ENCODE measurements at places on chromosomes 1 and 21. TPM values are rescaled to one million over a fixed set of nuclear protein-coding genes. Genes with fewer than 3 reads are reported as not detected.

Gene LCE1C
- total RNA-seq: not detected

Gene MCOLN3
- 1.3 TPM for total RNA-seq

Gene OVAAL
- not detected for total RNA-seq

Gene WARS2
- 9.5 TPM for total RNA-seq

Gene TDRD5
- total RNA-seq: not detected

Gene AK2
- total RNA-seq: 94.5 TPM

Gene SNX7
- 0.35 TPM for total RNA-seq

Gene GIPC2
- total RNA-seq: 0.28 TPM

Gene OR10J1
- not detected for total RNA-seq

Gene GJA5
- total RNA-seq: not detected

Gene TNFSF18
- total RNA-seq: not detected

Gene FLG2
- not detected for total RNA-seq

Gene GBP5
- 79.2 TPM for total RNA-seq

Gene HSD3B2
- total RNA-seq: not detected

DNA sequence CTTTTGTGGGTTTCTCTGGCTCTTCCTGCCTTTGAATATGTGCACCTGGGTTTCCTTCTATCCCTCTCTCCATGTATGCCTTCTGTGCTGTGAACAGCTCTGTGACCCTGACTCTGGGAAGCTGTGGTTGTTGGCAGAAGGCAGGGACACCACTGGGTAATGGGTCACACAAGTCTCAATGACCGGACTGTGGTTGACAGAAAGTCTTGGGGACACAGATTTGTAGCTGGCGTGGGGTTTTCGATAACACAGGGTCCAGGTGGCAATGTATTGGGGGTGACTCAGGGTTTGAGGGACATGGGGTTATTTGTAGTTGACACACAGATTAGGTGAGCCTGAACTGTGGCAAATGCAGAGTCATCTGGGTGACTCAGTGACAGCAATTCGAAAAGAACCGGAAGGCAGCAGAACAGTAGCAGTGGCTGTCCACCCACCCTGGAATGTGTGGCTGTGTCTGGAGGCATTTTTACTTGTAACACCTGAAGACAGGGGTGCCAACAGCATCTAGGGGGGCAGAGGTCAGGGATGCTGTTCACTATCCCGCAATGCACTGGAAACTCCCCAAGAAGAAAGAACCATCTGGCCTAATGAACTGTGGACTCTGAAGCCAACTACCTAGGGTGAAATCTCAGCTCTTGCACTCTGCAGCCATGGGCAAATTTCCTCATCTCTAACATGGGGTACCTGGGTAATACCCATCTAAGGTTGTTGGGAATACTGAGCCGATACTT is 13.0 kb upstream of the SLC6A9 start:
- no peak for DNase-seq

- DNase-seq: no peak
Observed at GRCh38 chr1:45607404-45608074, 16.3 kb downstream of the CCDC17 start.

GRCh38 chr1:58909914-58910681 is 126.3 kb upstream of the JUN start:
- DNase-seq: no peak

DNA sequence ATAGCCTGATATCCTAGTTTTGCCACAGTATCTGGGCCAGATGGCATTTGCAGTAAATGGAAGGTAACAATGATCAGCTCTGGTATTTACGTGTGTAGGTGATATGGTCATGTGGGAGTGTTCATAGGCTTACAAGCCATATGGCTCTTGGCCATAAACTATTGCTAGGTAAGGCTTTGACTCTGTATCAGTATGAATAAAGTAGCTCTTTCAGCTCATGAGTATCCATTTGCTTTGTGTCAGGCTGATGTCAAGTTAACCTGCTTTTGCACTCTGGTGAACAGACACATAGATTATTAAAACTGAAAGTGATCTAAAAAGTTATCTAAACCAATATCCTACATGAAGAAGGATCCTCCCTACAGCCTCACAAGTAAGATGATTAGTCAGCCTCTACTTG is 69.0 kb downstream of the DDR2 start:
- DNase-seq: no peak

GRCh38 chr1:96746440-96747420 is 25.1 kb downstream of the PTBP2 start:
- no peak for DNase-seq

- DNase-seq: no peak
Observed at GRCh38 chr1:116067566-116067890, 43.7 kb upstream of the MAB21L3 start.

- DNase-seq: peak; percentile 90
Observed at GRCh38 chr1:155856975-155857930, at the start of gene GON4L. GON4L (minus strand) TSS chr1:155857214; CDS start chr1:155853780, 3,434 bp downstream.

DNA sequence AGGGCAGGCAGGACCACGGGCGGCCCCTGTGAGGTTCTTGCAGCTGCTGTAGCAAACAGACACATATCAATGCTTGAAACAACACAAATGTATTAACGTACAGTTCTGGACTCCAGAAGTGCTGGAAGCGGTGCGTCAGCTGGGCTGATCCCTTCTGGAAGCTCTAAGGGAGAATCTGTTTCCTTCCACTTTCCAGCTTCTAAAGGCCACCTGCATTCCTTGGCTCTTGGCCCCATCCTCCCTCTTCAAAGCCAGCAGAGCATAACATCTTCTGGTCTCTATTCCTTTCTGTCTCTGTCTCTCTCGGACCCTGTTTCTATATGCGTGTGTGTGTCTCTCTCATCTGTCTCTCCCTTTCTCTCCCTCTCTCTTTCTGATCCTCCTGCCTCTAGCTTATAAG is 102.3 kb downstream of the SPSB1 start:
- no peak for DNase-seq

DNA sequence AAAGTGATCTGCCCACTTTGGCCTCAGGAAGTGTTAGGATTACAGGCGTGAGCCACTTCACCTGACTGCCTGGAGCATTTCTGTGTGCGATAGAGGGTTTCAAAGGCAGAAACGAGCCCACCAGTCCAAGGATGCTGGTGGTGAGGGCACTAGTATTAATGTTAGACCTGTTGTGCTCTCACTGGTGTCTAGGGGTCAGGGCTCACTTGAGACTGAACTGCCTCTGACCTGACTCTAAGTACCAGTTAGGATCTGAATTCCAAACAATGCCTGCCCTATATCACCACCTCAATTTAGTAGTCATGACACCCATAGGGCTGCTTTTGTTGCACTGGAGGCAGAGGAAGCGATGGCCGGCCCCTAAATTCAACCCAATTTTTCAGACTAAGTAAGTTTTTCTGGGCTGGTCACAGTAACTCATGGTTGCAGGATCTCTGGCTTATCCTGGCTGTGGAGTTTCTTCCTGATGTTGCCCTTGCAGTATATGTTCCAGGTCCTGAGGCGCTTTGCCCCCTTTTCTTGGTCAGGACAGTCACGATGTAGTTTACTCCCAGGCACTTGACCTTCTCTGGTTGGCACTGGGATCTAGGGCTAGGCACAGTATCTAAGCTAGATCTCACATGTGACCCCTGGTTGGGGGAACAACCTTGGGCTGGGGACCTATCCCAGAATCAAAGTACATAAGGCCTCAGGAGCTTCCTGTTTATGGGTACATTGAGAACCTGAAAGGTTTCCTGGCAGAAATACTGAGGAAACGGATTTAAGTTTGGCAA is 4.5 kb downstream of the CCDC17 start:
- no peak for DNase-seq

DNA sequence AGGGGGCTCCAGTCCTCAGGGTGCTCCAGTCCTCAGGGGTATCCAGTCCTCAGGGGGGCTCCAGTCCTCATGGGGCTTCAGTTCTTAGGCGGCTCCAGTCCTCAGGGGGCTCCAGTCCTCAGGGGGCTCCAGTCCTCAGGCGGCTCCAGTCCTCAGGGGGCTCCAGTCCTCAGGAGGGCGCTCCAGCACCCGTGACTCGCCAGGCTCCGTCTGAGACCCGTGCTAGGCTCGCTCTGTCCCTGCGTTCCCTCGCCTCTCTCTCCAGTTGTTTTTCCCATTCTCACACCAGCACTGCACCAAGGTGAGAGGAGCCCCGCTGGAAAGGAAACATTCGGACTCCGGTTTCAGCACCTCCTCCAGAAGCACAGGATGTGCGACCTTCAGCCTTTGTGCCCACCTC is 9.4 kb upstream of the OR2M2 start:
- no peak for DNase-seq

GRCh38 chr1:166083887-166084286 is 82.9 kb downstream of the FAM78B start:
- DNase-seq: peak; percentile 23

DNA sequence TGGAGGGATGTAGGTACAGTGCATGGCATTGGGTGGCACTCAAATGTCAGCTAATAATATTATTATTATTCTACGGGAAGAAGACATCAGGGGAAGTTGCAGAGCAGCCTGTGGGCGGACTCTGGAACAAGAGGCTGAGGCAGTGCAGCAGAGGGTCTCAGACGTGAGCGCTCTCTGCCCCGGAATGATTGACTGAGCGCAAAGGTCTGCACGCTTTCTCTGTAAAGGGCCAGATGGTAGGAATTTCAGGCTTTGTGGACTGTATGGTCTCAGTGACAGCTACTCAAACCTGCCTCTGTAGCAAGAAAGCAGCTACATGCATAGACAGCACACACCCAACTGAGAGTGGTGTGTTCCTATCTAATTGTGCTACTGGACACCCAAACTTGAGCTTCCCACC is 29.6 kb upstream of the VPS13D start:
- DNase-seq: no peak

DNA sequence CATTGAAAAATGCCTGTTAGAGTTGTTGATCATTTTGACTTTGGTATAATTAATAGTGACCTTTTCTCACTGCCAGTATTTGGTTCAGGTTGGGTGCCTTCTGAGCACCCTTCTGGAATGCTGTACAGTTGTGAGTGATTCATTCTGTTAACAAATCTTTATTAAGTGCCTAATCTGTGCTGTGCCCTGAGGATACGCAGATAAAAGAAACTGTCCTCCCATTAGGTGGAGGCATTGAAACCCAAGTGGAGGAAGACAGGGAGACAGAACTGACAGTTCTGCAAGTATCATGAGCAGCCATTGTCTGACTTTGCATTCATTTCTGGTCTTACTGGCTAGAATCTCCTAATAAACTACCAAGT is 76.1 kb upstream of the ZNF326 start:
- DNase-seq: no peak

DNA sequence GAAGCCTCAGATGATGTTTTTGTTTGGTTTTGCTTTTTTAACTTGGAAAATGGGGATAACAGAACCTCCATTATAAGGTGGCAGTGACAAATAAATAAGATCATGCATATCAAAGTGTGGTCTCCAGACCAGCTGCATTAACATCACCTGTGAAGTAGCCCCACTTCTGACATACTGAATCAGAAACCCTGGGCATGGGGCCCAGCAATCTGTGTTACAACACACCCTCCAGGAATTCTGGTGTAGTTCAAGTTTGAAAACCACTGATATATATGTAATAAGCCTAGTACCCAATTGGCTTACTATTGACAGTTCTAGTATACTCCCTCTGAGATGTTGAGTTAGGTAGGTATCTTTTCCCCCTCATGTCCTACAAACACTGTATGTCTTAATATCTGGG is 24.1 kb upstream of the RNF19B start:
- DNase-seq: no peak

- DNase-seq: no peak
Observed at GRCh38 chr1:75220072-75220471, 85.9 kb downstream of the LHX8 start.

DNA sequence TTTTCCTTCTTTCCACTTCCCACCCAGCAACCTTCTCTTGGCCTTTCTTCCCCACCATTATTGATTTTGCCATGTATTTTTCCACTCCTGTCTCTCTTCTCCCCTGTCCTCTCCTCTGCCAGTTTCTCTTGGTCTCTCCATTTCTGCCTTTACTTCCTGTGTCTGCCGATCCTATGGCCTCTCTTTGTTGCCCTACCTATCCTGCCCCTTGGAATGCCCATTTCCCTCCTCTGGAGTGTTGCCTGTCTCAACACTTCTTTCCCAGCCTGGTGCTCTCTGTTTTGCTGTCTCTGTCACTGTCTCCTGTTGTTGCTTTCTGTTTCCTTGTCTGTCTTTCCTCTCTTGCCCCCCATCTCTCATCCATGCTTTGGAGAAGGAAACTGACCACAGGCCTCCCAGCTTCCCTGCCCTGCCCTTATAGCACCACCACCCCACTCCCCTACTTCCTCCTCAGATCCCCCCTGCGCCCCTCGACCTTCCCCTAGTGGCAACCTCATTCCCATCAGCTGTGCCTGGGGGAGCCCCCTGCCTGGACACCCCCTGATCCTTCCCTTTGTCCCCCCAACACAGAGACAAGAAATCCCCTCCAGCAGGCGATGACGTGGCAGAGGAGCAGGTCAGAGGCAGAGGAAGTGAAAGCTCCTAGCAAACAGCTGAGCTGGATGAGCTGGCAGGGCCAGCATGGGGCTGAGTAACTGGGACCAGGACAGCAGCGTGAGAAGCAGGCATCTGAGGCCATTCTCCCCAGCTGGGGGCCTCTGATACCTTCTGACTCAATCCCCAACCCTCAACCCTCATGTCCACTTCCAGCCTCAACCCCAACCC is 6.6 kb upstream of the ETV3L start:
- DNase-seq: no peak

DNA sequence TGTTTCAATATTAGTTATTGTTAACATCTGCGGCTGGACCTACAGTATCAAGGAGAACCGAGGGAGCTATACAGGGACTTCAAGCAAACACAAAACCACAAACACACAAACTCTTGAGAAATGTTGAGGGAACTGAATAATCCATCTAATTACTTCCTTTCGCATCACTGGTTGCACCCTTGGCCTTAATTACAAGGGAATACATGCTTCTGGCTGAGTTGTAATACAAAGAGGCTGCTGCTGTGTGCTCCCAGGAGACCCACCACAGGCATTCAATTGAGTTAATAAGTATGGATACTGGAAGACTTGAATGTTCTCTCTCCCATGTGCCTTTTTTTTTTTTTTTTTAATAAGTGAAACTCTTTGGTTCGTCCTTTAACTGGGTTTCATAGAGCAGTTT is 16.8 kb upstream of the SMYD2 start:
- DNase-seq: no peak

DNA sequence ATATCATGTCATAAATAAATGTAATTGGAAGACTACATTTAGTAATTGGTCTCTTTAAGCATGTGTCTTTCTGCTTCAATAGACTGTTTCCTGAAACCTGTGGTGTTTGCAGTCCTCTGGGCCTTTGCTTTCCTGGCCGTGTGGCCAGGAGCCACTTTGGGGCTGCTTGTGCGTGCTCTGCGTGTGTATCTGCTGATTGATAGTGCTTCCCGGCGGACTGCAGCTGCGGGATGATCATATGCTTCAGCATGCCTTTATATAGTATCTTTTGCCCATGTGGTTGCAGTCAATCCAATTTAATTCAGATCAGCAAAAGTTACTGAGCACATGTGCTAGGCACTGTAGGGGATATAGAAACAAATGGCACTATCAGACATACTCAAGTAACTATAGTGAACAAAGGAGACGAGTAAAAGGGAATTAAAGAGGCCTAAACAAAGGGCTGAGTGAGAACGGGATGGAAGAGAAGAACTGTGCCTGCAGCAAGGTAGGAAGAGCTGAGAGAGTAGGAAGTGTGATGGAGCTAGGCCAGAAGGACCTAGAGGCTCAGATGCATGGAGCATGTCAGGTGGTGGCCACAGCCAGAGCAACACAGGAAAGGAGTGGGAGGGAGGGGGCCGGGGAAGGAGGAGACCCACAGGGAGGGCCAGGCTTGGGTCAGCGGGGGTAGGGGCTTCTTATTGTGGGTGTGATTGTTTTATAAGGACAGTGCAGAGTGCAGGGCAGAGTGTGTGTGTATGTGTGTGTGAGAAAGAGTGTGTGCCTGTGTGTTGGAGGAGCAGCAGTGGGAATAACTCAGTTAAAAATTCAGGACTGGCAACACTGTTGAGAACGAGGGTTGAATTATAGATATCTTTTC is 27.2 kb upstream of the TTF2 start:
- DNase-seq: no peak
